ENCODE measurements at places on chromosomes 5 and 9. TPM values are rescaled to one million over a fixed set of nuclear protein-coding genes. Genes with fewer than 3 reads are reported as not detected.
A peak's percentile ranks its signal among the peaks of the same experiment; 100 is the strongest.

DNA sequence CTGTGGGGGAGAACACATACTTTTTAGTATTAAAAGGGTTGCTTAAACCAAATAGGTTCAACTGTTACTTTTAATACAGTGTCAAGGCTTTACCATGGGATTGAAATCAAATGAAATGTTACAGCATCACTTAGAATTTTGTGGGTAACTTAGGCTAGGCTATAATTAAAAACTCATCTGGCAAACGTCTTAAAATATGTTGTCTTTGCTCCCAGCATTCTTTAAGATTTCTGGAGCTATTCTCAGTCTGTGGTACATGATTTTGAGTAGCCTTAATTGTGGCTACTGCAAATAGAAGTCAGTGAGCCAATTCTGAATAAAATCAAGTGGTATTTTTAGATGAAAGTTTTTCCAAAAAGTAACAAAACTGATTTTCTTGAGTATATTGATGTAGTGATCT, 30.7 kb downstream of the UHRF2 start:
- DNase-seq: no peak
- peaks cover 14% of the 10 kb centered on the region for H3K36me3 ChIP-seq
- H3K27ac ChIP-seq: peak overlapping the region; percentile 74

GRCh38 chr9:20790721-20791120, 106.7 kb downstream of the FOCAD start:
- no peak overlapping the region for H3K4me3 ChIP-seq
- H3K4me1 ChIP-seq: no peaks in the 10 kb centered on the region
- H3K27me3 ChIP-seq: no peaks in the 10 kb centered on the region
- no peak overlapping the region for H3K27ac ChIP-seq
- no peak for DNase-seq

DNA sequence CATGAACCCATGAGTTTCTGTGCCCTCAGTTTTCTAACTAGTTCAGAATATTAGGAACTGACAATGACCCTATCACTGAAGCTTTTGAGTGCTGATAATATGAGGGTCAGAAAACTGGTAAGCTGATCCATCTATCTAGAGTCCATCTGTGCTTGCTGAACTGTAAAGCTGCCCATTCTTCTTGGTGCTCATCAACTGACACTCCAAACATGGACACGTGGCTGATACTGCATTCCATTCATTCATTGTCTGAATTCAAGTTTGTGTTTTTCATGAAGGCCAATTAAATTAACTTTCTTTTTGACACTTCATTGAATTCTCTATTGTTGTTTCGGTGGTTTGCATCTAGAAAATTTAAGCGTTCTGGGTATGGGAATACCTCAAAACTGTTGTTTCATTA, 17.6 kb downstream of the NREP start:
- peaks cover 34% of the 10 kb centered on the region for H3K36me3 ChIP-seq
- H3K27me3 ChIP-seq: no peaks in the 10 kb centered on the region
- no peak overlapping the region for H3K4me3 ChIP-seq
- peak overlapping the region; percentile 91 for H3K27ac ChIP-seq

GRCh38 chr9:127360829-127361228, 36.1 kb upstream of the SLC2A8 start:
- no peak overlapping the region for H3K27ac ChIP-seq
- no peak for DNase-seq
- peaks cover 3% of the 10 kb centered on the region for H3K36me3 ChIP-seq
- H3K4me1 ChIP-seq: peaks cover 2% of the 10 kb centered on the region

DNA sequence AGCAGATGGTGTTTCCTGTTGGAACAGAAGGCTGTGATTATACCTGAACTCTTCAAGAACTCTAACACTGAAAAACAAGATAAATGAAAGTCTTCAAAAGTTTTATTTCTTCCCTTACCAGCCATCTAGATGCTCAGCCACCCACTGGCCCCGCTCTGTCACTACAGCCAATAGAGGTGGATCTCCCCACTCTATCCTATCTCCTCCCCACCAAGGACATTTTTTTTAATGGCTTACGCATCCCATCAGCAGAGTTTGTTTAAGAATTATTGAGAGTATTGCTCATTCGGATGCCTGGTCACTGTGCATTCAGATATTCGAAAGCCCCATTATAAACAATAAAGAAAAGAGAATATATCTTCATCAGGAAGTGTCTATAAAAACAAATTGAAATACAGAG, 159.4 kb downstream of the RASEF start:
- no peak for DNase-seq
- H3K27me3 ChIP-seq: no peaks in the 10 kb centered on the region
- H3K27ac ChIP-seq: no peak overlapping the region
- H3K4me1 ChIP-seq: no peaks in the 10 kb centered on the region

DNA sequence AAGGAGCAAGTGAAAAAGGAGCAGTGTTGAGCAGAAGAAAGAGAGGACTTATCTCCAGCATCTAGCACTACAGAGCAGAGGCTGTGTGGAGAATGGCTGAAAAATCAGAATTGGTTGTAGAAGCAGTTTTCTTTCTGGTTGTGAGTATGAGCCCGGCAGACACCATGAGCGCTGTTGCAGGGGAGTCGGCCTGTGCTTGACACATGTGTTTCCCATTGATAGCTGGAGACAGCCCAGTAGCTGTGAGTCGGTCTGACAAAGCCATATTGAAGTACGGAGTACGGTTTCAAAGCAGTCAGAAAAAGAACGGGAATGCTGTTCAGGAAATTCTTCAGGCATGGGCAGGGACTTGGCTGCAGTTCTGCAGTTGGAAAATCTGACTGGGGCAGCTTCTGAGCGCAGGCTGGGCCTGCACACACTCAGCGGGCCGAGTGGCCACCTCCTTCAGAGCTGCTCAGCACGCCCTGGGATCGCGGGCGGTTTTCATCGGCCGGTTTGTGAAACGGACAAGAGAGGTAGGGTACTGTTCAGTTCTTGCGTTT, at the start of gene SGCD:
TSS of gene SGCD (plus strand) at position 447 of the 542 bp plus-strand sequence.
- peak; percentile 87 for DNase-seq
- H3K4me1 ChIP-seq: peaks cover 41% of the 10 kb centered on the region
- peak within 1 kb of the TSS; percentile 78 for H3K4me3 ChIP-seq
- H3K27ac ChIP-seq: peak within 1 kb of the TSS; percentile 88
- peaks cover 6% of the 10 kb centered on the region for H3K36me3 ChIP-seq
- H3K27me3 ChIP-seq: no peaks in the 10 kb centered on the region

DNA sequence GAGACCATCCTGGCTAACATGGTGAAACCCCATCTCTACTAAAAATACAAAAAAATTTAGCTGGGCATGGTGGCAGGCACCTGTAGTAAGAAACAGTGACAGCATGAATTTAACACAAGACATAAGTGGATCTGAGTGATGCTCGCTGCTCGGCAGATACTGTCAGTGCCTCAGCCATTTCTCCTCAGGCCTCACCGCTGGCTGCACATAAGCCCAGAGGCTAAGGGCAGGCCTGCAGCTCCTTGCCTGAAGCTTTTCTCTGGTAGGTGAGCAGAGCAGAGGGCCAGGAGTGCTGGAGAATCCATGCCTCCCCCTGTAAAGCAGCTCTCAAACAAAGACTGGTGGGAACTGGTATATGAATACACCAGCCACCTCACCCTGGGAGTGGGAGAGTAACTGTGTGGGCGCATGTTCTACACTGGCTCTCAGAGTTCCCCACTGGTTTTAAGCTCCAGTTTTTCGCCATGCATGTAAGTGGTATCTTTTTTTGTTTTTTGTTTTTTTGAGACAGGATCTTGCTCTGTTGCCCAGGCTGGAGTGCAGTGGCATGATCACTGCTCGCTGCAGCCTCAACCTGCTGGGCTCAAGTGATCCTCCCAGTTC, 10.3 kb upstream of the CD72 start:
- no peaks in the 10 kb centered on the region for H3K27me3 ChIP-seq
- peaks cover 1% of the 10 kb centered on the region for H3K36me3 ChIP-seq
- H3K27ac ChIP-seq: no peak overlapping the region
- no peak overlapping the region for H3K4me3 ChIP-seq

GRCh38 chr9:131469356-131469755, 33.4 kb upstream of the POMT1 start:
- no peak overlapping the region for H3K4me3 ChIP-seq
- no peaks in the 10 kb centered on the region for H3K27me3 ChIP-seq
- no peaks in the 10 kb centered on the region for H3K4me1 ChIP-seq
- H3K36me3 ChIP-seq: peaks cover 67% of the 10 kb centered on the region

- no peaks in the 10 kb centered on the region for H3K27me3 ChIP-seq
- H3K36me3 ChIP-seq: peaks cover 3% of the 10 kb centered on the region
- H3K27ac ChIP-seq: no peak overlapping the region
- H3K4me3 ChIP-seq: no peak overlapping the region
Measured at GRCh38 chr9:91211919-91212318, 149.8 kb downstream of the AUH start.

GRCh38 chr9:112125951-112126388, 49.1 kb downstream of the SUSD1 start:
- peaks cover 3% of the 10 kb centered on the region for H3K4me1 ChIP-seq
- H3K4me3 ChIP-seq: no peak overlapping the region
- H3K36me3 ChIP-seq: peaks cover 21% of the 10 kb centered on the region
- no peak overlapping the region for H3K27ac ChIP-seq

DNA sequence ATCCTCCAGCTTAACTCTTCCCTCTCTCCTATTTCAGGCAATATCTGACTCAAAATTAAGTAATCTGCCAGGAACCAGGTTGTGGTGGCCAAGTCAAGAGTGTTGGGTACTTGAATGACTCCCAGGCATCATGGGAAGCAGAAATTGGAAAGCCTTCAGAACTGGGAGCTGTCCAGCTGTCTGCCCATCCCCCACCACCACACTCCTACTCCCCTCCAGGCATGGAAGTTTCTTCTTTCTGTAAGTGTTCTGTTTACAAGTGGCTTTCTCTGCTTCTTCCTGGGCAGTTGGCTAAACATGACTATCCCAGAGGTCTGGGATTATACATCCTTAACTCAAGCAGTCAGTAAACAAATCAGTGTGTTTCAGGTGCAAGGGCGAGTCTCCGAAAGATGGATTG, 14.6 kb upstream of the PBX3 start:
- peaks cover 28% of the 10 kb centered on the region for H3K27me3 ChIP-seq
- H3K4me1 ChIP-seq: no peaks in the 10 kb centered on the region
- H3K4me3 ChIP-seq: no peak overlapping the region
- no peaks in the 10 kb centered on the region for H3K36me3 ChIP-seq
- no peak for DNase-seq

DNA sequence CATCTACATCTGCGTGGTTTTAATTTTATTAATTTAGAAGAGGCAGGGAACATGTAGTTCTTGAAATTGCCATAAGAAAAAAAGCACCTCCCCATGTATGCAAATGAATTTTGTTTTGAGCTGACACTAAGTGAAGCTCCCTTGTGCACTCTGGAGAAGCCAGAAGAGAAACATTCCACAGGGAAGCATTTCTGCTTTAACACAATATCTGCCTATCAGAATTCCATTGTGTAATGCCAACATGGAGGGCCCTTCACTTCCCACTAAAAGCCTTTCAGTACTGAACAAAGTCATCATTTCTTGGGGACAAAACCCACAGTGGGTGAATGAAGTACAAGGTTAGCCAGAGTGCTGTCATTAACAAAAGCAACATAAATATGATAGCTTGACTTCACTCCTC, 59.7 kb downstream of the PRELID2 start:
- H3K4me1 ChIP-seq: peaks cover 21% of the 10 kb centered on the region
- no peaks in the 10 kb centered on the region for H3K36me3 ChIP-seq
- H3K4me3 ChIP-seq: no peak overlapping the region
- no peak for DNase-seq

DNA sequence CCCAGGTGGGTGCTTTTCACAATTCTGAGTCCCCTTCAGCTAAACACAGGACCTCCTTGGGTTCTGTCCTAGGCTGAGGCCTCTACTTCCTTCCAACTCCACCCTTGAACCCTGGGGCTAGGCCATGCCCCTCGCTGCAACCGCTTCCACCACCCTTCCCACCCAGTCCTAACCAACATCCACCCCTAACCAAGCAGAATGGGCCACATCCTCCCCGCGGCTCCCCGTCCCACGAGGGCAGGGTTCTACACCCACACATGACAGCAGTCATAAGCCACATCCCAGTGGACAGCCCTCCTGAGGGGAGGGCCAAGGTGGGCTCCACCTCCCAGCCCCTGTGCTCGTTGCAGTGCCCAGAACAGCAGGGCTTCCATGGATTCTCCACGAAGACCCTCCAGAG, 65.8 kb downstream of the SHB start:
- H3K36me3 ChIP-seq: no peaks in the 10 kb centered on the region
- H3K4me3 ChIP-seq: no peak overlapping the region
- peaks cover 41% of the 10 kb centered on the region for H3K4me1 ChIP-seq

- no peak overlapping the region for H3K27ac ChIP-seq
- DNase-seq: no peak
- no peaks in the 10 kb centered on the region for H3K27me3 ChIP-seq
- peaks cover 8% of the 10 kb centered on the region for H3K4me1 ChIP-seq
- peaks cover 2% of the 10 kb centered on the region for H3K36me3 ChIP-seq
Measured at GRCh38 chr9:113641100-113641885, 177.8 kb downstream of the RGS3 start.

GRCh38 chr5:112691339-112691680, 46.4 kb upstream of the APC start:
- DNase-seq: no peak
- H3K27ac ChIP-seq: no peak overlapping the region
- no peaks in the 10 kb centered on the region for H3K36me3 ChIP-seq
- peaks cover 33% of the 10 kb centered on the region for H3K27me3 ChIP-seq

DNA sequence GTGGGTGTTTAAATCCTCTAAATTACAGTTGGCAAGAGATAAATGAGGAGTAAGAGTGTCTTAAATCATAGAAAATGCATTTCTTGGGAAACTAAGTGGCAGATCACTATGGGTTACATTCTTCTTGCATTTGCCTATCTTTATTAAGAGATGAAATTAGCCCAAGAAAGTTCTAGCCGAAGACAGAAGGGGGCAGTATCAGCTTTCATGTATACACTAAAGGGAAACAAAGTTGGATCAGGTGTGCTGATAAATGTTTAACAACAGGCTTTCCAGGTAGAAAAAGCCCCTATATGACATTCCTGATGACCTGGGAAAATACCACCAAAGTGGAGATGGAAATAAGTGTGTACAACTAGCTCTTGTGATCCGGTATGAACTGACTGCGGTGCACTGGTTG, 81.9 kb upstream of the TLR4 start:
- H3K4me3 ChIP-seq: no peak overlapping the region
- H3K27me3 ChIP-seq: peaks cover 2% of the 10 kb centered on the region
- no peaks in the 10 kb centered on the region for H3K4me1 ChIP-seq
- DNase-seq: no peak
- H3K27ac ChIP-seq: no peak overlapping the region

- no peaks in the 10 kb centered on the region for H3K36me3 ChIP-seq
- no peak overlapping the region for H3K4me3 ChIP-seq
- H3K27ac ChIP-seq: no peak overlapping the region
- no peak for DNase-seq
- H3K4me1 ChIP-seq: no peaks in the 10 kb centered on the region
- no peaks in the 10 kb centered on the region for H3K27me3 ChIP-seq
Measured at GRCh38 chr9:101618698-101619097, 23.9 kb upstream of the PPP3R2 start.

- no peak overlapping the region for H3K4me3 ChIP-seq
- H3K27ac ChIP-seq: no peak overlapping the region
- DNase-seq: no peak
- H3K36me3 ChIP-seq: no peaks in the 10 kb centered on the region
- no peaks in the 10 kb centered on the region for H3K27me3 ChIP-seq
Measured at GRCh38 chr5:174371600-174372094, 326.1 kb downstream of the NSG2 start.

PCDHB9 gene
- total RNA-seq: 3.4 TPM

LURAP1L gene
- 46.3 TPM for total RNA-seq

TLE4 gene
- total RNA-seq: 115 TPM

SMAD5 gene
- total RNA-seq: 62.7 TPM

QRFP gene
- total RNA-seq: not detected

FOXD4L5 gene
- 0.16 TPM for total RNA-seq

CCDC192 gene
- not detected for total RNA-seq

FOXD1 gene
- total RNA-seq: 73.4 TPM

NRG2 gene
- total RNA-seq: 1.5 TPM

SOHLH1 gene
- total RNA-seq: not detected

CBY3 gene
- total RNA-seq: not detected

CRAT gene
- total RNA-seq: 55.1 TPM

All from osteocyte (in vitro differentiated cells).